ENCODE measurements at places on chromosomes 3 and 15.

DNA sequence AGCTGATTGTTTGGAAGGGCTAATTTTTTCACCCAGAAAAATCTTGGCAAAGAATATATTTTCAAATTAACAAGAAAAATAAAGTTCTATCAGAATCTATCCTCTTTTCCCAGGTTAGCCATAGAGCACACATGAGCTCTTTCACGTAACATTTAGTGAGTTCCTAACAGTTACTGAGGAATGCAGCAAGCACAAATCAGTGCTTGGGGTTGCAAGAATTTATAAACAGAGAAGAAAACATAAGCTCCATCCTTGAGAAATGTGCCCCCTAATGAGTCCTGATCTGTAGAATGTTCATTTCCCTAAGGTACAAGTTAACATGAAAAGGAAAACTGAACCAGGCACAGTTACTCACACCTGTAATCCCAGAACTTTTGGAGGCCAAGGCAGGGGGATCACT, 13.9 kb downstream of the EOGT start:
- no peak for DNase-seq

- no peak for DNase-seq
Measured at GRCh38 chr3:172144601-172145000, 105.2 kb downstream of the FNDC3B start.

GRCh38 chr3:146653978-146654377, 48.8 kb upstream of the PLSCR5 start:
- no peak for DNase-seq

GRCh38 chr15:100254691-100255090, 87.1 kb downstream of the ADAMTS17 start:
- DNase-seq = no peak

- no peak for DNase-seq
Measured at GRCh38 chr3:149588909-149589308, 68.9 kb downstream of the WWTR1 start.

DNA sequence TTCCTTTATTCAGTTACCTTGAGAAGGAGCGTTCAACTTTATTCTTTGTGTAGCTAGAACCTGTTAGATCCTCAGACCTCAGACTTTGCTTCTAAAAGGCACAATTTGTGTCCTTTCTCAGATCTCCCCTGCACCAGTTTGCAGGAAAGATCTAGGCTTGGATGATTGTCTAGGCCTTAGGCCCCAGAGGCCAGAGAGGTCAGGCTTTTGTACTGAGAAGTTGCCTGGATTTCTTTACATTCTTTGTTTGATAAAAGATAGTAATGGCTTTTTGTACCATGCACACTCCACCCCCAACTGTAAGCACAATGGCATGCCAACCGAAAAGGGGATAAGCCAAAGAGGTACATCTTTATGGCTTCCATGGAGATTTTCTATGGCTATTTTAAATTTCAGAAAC, 719.6 kb upstream of the NR2F2 start:
- DNase-seq = no peak

- DNase-seq = no peak
Measured at GRCh38 chr15:81183439-81183775, 13.3 kb upstream of the IL16 start.

DNA sequence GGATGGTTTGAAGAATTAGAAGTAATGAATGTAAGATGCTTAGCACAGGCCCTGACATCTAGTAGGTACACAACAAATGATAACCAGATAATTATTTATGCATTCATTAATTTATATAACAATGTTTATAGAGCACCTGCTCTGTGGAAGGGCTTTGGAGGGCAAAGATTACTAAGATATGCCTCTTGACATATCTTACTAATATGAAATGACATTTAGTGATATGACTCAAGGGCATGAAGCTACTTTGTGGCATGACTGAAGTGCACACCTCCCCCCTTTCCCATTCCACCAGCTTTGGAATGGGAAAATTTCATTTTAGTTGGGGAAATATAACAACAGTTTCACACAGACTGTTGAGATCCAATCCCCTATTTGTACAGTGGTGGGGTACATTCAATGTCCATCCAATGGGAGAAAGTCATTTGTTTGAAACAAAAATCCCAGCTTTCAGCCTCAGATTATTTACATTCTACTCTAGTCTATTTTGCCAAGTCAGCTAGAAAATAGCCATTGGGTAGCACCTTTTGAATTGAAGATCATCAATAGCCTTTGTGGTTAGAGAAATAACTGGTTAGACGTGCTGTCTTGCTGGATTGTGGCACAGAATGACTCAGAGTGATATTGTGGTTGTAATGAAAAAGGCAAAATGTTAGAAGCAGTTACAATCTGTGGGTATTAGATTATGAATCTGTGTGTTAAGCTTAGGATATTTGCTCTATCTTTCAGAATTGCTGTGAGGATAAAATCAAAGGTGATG, 72.9 kb downstream of the MOBP start:
- no peak for DNase-seq

- DNase-seq = no peak
Measured at GRCh38 chr3:156024904-156025533, 95.4 kb upstream of the KCNAB1 start.

- no peak for DNase-seq
Measured at GRCh38 chr15:48459571-48460442, 128.6 kb downstream of the DUT start.

- no peak for DNase-seq
Measured at GRCh38 chr15:74994236-74994635, 1.1 kb upstream of the SCAMP5 start.

GRCh38 chr3:26505399-26505798, 117.2 kb upstream of the LRRC3B start:
- DNase-seq = no peak

GRCh38 chr3:37071921-37072320, 78.6 kb downstream of the MLH1 start:
- no peak for DNase-seq

DNA sequence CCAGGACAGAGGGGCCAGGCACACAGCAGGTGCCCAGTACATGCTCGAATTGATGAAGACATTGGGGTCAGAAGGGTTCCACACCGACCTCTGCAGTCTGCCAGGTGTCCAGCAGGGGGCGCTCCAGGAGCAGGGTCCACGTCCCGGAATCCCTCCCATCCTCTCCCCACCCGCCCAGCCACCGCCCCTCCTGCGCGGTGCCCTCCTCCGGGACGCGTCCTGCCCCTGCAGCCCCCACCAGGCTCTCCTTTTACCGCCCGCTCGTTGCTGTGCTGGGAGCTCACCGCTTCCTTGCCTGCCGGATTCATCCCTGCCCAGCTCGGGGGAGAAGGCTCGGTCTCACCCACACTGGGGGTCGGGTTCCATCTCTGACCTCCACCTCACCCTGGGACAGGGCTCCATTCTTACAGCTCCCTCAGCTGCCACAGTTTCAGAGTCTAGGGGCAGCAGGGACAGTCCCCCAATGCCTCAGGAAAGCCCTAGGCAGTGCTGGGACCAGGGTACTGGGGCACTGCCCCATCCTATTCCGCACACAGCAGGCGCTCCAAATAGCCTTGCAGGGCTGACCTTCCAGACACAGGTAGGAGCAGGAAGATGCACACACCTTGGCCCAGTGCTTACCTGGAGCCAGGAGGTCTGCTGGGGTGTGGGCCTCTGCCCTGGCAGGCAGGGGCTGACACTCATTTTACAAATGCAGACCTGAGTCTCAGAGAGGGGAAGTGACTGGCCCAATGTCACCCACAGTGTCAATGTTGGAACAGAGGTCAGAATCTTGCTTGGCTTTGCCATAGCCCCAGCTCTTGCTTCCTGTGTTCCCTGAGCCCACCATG, 31.0 kb downstream of the GRIP2 start:
- DNase-seq = peak; percentile 62

GRCh38 chr15:34271493-34271892, 46.7 kb downstream of the EMC4 start:
- no peak for DNase-seq

DNA sequence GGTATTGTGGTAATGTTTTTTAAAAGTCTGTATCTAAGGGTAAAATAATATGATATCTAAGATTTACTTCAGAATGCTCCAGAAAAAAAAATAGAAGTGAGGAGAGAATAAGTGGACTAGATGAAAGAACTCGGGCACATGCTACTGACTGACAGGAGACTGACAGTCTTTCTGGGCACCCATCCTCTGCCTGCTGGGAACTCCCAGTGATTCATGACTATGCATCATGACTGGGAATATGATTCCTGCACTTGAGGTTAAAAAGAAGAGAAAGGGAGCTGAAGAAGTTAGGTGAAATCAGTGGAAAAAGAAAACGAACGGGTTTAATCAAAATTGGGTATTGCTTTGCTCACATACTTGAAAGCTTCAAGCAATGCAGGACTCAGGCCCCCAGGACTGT, 35.7 kb upstream of the SPSB4 start:
- DNase-seq = no peak

GRCh38 chr3:171874251-171874681, 31.1 kb downstream of the TMEM212 start:
- DNase-seq = no peak

DNA sequence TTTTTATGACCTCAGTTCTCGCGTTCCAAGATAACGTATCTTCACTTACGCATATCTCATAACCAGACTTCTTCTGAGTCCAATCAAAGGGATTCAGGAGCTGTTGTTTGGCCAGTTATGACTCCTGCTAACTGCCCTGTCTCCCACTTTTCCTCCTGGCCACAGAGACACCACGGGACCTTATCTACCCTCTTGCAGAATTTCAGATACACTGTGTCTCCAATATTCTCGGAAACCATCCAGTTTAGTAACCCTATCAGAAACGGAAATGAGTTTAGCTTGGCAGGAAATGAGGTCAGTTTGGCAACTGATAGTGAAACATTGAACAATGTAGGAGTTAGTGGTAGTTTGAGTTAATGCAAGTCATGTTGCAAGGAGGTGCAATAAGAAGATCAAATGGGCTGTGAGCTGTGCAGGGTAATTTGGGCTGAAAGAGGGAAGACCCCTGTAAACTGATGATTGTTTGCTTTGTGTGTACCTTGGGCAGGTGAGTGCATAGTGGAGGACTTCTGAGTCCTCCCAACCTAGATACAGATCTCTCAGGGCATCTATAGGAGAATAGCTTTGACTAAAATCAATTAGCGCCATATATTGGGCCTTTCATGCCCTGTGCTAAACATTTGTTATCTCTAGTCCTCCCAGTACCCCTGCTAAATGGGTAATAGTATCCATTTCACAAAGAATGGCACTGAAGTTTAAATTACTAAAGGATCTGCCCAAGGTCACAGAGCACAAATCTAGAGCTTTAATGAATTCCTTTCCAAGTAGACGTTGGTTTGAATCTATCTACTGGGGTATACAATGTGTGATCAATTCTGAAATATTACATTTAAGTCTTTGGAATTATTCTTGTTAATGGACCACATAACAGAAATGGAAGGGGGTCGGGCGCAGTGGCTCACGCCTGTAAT, 41.3 kb upstream of the PIK3CB start:
- DNase-seq = no peak

- DNase-seq = no peak
Measured at GRCh38 chr3:127408022-127408683, 120.3 kb upstream of the PRR20G start.

- DNase-seq = no peak
Measured at GRCh38 chr3:128579927-128580326, 70.7 kb downstream of the RPN1 start.

DNA sequence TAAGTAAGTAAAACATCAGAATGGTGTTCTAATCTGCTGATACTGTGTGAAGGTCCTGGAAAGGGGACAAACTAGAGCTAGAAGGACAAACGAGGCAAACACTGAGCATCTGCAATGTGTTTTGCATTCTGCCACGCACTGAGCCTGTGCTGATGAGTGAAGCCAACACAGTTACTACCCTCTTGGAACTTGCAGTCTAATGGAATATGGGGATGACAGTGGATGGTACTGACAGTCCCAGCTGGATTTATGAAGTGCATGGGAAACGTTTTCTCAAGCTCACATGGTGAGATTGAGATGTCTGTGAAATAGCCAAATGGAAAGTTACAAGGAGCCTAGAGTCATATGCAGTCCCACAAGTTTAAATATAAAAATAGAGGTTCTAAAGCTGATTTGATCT, 86.6 kb downstream of the FOXB1 start:
- DNase-seq = no peak

DNA sequence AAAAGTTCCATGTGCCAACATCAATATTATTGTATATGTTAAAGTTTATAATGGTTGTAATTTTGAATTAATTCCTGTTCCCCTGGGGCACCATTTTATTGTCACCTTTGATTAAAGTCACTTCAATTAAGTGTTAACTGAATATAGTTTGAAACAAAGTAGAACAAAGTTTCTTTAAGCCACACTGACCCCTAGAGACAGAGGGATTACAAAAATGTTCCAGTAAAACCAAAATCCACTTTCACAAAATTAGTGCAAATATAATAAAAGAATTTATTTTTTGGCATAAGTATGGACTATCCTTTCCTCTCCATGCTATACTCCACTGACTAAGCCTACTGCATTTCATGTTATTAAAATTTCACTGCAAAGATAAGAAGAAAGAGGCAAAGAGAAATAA, 123.9 kb downstream of the ZMAT3 start:
- DNase-seq = no peak

GRCh38 chr3:124861041-124861440, 26.1 kb downstream of the ITGB5 start:
- DNase-seq = no peak

DNA sequence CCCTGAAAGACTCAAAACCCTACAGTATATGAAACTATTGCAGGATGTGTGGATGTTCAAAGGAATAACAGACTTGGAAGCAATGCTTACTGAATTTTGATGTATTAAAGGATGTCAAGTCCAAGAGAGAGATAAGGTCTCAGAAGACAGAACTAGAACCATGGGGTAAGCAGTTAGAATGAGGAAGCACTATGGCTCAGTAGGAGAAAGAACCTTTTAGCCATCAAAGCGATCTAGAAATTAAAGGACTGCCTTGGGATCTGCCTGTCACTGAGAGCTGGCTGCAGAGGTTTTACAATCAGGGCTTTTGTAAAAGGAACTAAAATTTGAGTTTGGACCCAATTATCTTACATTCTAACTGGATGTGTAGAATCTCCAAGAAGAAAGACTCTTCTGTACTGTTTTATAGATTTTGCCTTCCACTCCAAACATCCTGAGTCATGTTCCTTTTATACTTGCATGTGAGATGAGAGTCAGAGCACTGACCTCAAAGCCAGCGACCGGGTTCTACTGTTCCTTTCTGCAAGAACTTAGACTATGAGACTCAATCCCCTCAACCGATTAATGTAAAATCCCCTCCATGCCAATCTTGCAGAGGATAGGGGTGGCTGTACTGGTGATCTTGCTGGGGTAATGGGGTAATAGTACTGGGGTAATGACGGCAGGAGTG, 412.3 kb upstream of the TPRG1 start:
- no peak for DNase-seq
